ENCODE measurements at places on chromosomes 1 and 21. TPM values are rescaled to one million over a fixed set of nuclear protein-coding genes. Genes with fewer than 3 reads are reported as not detected.

GRCh38 chr1:233112186-233113008, 162.0 kb downstream of the NTPCR start:
- peaks cover 55% of the 10 kb centered on the region for H3K4me1 ChIP-seq
- peak overlapping the region; percentile 89 for H3K27ac ChIP-seq
- no peak overlapping the region for H3K4me3 ChIP-seq
- H3K36me3 ChIP-seq, result peaks cover 21% of the 10 kb centered on the region
- no peak for DNase-seq

- H3K27me3 ChIP-seq, result peaks cover 2% of the 10 kb centered on the region
- H3K4me1 ChIP-seq, result peaks cover 48% of the 10 kb centered on the region
- H3K27ac ChIP-seq, result peak overlapping the region; percentile 32
Measured at GRCh38 chr1:92994105-92994712, 32.9 kb upstream of the DIPK1A start.

DNA sequence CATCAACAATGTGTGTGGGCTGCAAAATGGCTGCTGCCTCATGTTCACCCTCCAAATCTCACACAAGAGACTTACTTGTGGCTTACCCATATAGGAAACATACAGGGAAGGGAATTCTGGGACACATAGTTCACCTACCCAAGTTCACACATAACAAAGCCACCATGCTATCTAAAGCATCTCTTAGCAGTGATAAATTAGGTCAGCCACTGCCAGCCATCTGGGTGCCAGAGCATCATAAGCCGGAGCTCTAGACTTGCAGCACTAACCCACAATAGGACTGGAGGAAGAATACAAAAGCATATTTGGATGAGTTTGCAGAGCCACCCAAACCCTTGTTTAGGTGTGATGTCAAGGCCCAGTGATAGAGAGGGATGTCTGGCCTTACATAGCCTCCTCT, 321.7 kb downstream of the SEC16B start:
- no peaks in the 10 kb centered on the region for H3K36me3 ChIP-seq
- H3K4me1 ChIP-seq, result no peaks in the 10 kb centered on the region
- H3K4me3 ChIP-seq, result no peak overlapping the region
- no peak overlapping the region for H3K27ac ChIP-seq

- no peak overlapping the region for H3K4me3 ChIP-seq
- no peak for DNase-seq
- no peaks in the 10 kb centered on the region for H3K4me1 ChIP-seq
- H3K27ac ChIP-seq, result no peak overlapping the region
Measured at GRCh38 chr1:85504417-85504816, 39.5 kb upstream of the DDAH1 start.

DNA sequence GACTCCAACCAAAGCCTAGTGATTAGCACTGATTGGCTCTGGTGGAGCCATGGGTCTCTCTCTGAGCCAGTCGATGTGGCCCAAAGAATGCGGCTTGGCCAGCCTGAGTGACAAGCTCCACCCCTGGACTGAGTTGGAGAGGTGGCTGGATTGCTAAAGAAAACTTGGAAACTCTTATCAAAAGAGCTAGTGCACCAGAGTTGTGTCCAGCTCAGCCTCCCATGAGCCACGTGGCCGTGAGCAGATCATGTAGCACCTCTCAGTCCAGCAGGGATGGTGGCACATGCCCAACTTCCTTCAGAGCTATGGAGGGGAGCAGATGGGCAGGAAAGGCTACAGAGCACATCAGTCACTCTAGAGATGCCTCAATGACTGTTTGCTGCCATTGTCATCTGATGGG, 142.8 kb upstream of the VAMP3 start:
- H3K27ac ChIP-seq, result no peak overlapping the region
- DNase-seq, result no peak
- no peak overlapping the region for H3K4me3 ChIP-seq
- peaks cover 3% of the 10 kb centered on the region for H3K27me3 ChIP-seq
- no peaks in the 10 kb centered on the region for H3K4me1 ChIP-seq

NBPF10 gene
- 3.7 TPM for total RNA-seq

FMO1 gene
- not detected for total RNA-seq

Measured in activated T-helper 1 cell treated with anti-CD3 and anti-CD28 coated beads, Interleukin-12 subunit alpha, Interleukin-12 subunit beta, Interleukin-2, Interleukin-4 antibody, amounts not matched to agents 30 ng/mL and 10 ng/mL and 1 ng/mL, durations not matched to agents 14 hours and 24 hours and 36 hours (primary cell).